Right lung (tissue), 10 donors: ENCODE measurements at places on chromosomes 6 and 20.
A peak's percentile ranks its signal among the peaks of the same experiment; 100 is the strongest.

- DNase-seq: no peak
These were observed 19.8 kb downstream of the TRDN start for GRCh38 chr6:123616942-123617341.

DNA sequence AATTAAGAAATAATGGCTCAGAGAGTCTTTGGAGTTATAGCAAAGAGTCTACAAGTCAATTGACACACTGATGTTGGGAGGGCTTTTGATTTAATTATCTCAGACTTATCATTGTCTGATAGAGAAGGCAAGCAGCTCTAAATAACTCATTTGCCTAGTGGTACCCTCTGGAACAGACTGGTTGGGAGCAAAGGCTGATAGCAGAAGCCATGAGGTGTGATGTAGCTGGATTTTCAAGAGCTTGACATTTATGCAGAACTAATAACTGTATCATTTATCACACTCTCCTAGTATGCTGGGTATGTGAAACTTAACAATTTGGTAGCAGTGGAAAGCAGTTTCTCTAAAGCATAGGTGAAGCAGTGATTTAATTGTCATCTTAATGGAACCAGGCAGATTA is 380.6 kb downstream of the TENT5A start:
- DNase-seq: no peak

DNA sequence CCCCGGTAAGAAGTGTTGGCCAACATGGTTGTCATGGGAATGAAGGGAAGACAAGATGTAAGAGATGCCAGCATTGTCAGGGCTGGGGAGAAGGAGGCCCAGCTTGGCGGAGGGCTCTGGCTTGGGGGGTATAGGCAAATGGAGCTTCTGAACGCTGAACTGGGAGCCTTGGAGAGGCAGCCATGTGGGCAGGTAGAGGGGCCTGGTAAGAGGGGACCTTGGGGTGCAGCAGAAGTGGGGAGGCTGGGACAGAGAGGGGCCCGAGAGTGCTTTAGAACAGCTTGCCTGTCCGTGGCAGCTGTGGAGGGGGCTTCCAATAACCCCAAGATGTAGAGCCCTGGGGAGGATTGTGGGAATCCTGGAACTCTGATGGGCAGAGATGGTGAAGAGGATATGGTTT is 3.0 kb downstream of the SLC22A1 start:
- DNase-seq: no peak

GRCh38 chr6:74334722-74335121 is 638.7 kb downstream of the CD109 start:
- no peak for DNase-seq

DNA sequence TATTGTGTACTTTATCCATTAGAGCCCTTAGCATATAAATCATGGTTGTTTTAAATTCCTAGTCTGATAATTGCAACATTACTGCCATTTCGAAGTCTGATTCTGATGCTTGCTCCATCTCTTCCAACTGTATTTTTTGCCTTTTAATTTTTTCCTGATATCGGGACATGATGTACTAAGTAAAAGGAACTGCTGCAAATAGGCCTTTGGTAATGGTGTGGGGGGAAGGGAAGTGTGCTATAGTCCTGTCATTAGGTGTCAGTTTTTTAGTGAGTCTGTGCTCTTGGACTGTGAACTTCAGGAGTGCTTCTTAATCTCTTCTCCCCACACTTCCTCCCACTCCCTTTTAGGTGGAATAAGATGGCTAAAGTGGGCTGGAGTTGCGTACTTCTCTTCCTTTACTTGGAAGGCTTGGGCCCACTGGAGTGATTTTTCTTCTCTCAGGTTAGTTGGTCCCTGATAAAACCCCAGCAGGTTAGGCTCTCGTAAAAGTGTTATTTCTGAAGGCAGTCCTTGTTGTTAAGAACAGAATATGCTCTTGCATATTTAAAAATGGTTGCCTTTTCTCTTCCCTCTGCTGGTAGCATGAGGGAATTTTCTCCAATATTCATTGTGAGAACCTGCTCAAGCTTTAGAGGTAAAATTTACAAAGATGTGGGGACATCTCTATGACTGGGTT is 18.1 kb downstream of the STXBP5 start:
- no peak for DNase-seq

- peak; percentile 33 for DNase-seq
These were observed 31.4 kb downstream of the COL11A2 start for GRCh38 chr6:33160728-33161344.

- DNase-seq: no peak
These were observed 7.4 kb upstream of the FGD2 start for GRCh38 chr6:36997811-36998722.

DNA sequence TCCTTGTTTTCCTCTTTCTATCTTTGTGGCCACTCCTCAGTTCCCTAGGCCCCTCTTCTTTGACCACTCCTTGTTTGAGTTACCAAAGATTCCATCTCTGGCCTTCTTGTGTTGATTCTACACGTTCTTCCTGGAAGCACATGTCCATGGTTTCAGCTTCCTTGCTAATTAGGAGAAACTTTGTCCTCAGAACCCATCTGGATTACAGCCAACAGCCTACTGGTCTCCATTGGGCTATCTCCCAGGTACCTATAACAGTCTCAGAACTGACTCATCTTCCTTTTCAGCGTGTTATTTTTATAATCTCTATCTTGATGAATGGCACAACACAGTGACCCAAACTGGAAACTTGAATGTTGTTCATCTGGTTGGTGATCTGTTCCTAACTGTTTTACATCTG is 17.5 kb downstream of the PTPRA start:
- no peak for DNase-seq

- DNase-seq: no peak
These were observed 49.7 kb downstream of the PTPRA start for GRCh38 chr20:2922957-2923356.

DNA sequence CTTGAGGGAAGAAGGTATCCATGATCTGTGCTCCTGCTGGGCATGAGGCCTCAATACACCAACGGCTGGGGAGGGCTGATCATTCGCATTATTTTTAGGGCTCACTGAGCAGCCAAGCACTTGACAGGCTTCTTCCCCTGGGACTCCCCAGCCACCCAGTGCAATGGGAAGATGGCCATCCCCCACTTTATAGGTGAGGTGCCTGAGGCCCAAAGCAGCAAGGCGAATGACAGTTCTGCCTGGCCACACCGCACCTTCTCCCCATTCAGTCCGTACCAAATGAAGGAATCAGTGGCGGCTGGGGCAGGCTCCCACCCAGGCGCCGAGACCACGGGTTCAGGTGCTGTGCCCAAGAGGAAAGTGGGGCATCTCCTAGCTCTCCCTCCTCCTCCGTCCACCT is 4.4 kb upstream of the FAM209A start:
- no peak for DNase-seq

DNA sequence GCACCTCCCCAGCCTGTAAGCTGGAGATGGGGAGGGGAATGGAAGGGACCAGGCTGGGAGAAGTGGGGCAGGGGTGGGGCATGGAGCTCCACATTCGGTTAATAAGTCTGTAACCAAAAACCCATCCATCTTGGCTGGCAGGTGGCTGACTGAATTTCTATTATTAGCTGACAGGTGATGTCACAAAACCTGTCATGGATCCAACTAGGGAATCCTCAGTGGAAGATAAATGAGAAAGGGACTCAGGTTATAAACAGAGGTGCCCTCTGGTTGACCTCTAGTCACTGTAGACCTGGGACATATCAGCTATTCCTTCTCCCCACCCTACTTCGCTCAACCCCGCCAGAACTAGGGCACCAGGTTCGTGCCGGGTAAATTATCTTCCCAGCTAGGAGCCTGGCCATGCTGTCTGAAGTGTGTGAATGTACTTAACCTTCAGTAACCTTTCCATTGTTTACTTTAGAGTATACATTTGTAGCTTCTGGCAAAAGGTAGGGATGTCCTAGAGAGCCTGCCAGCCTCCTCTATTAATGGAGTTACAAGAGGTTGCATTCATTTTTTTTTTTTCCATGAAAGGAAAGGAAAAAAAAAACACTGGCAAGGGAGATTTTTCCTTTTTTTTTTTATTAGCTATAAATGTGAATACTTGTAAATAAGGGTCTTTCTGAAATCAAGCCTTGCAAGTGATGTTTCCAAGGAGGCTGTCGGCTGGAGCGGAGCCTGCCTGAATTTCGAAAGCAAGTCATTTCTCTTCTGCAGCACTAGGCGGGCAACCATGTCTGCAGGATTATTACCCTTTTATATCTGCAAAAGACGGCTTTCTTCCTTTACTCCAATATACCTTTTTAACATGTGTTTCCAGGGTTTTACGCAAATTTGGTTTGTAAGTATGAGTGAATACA is 135.9 kb downstream of the TMEM242 start:
- peak; percentile 17 for DNase-seq

- DNase-seq: peak; percentile 21
These were observed 50.4 kb downstream of the BANF2 start for GRCh38 chr20:17749978-17750721.

GRCh38 chr6:34595332-34596184 is 39.4 kb upstream of the SPDEF start:
- no peak for DNase-seq

- no peak for DNase-seq
These were observed 73.7 kb upstream of the ESR1 start for GRCh38 chr6:151733680-151734320.

DNA sequence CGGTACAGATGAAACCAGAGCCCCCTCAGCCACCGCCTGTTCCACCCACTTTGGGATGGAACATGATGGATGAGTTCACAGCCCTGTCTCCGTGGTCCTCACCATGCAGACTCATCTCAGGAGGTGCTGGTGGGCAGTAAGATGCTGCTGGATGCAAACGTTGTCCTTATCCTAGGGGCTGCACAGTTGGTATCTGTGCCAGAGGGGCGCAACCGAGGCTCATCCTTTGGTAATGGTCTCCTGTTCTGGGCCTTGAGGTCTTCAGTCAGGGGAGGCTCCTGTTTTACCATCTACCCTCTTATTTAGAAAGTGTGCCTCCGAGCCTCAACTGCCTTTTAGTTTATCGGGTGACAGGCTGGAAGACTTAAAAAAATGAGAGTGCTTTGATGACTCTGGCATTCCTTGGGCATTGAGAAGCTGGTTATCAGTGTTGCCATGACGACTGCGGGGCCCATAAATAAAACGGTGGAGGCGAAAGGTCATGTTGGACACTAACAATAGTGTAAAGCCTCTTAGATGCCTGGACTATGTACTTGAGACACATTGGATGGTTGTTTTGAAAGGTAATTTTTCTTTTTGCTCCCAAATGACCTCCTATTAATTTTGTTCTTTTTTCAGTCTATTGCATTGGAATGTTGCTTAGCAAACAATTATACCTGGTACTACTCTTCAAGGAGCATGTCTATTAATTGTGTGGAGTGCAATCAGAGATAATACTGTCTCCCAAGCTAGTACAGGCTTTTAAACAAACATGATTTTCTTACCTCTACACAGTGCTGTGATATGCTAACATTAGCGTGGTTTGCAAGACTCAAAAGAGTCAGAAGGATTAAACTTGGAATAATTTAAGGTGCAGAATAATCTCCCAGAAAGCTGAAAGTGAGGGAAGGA is 74.2 kb upstream of the DSP start:
- DNase-seq: no peak

DNA sequence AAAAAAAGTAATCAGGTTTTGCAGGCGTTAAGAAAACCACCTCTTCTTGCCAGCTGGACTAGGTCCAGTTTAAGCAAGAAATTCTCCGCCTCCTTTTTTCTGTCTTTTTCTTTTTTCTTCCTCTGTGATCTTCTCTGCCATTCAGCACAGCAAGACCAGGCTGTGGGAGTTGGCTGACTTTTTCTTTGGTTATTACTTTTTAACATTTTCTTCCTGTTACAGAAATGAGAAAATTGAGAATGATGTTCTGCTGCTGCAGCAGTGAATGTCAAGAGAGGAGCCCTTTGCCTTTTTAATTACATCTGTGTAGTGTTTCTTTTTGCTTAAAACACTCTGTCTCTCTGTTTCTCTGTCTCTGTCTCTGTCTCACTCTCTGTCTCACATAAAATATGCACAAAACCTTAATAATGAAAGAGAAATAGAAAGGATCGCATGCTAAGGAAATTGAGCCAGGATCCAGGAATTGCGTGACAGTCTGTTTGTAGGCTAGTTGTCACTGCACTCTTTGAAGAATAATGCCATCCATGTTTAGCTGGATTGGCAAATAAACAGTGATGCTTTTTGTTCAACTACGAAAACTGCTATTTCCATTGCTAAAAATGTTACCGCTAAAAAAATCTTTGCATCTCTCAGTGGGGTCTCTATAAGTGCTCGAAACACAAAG is 103.2 kb upstream of the SUPT3H start:
- DNase-seq: no peak

GRCh38 chr6:168390749-168391420 is 50.1 kb upstream of the SMOC2 start:
- no peak for DNase-seq

DNA sequence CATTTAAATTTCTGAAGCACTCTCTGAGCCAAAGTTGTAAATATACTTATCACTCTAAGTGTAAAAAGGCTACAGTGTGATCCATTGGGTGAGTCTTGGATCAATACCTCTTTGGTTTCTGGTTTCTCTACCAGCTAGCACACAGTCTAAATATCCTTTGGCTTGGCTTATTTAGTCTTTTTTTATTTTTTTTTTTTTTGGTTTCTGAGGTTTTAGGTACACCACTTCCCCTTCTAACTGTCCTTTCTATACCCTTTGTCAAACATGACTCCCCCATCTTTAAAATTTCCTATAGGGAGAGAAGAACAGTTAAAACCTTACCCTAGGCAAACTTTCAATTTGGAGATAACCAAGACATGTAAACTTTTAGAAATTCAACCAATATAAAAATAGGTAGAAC is 379.0 kb downstream of the PHF3 start:
- DNase-seq: no peak

- DNase-seq: no peak
These were observed 238.6 kb upstream of the PREP start for GRCh38 chr6:105641504-105641903.

DNA sequence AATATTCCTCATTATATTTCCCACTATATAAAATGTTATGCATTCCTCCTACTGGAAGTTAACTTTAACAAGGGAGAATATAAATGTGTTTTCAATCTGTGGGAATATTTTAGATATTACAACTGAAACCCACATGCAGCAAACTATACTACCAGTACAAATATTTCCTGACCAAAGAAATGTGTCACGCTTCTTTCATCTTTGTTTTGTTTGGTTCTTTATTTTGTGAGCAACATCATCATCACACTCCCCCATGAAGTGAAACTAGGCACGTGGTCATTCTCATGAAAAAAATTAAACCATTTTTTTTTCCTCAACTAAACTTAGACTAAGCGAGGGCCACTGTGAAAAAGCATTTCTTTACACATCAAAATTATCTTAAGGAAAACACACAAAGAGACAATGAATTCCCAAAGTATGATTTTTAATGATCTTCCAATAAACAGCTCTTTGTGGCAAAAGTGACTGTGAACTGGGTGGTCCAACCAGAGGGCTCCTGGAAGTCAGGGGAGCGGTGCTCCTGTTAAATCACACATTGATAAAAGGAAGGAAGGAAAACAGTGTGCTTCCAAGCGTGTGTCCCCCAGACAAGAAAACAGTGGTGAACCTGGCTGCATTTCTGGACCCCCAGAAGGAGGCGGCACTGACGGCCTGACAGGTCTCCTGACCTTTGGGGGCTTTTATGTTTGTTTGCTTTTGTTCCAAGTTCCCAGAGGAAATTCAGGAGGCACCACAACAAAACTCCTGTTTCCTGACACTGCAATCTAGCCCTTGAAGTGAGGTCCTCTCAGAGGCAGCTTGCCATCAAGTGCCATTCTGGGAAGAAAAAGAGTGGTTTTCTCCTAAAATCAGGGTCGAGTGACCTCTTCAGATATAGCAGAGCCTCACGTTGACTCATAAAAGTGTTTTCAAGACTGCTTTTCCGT is 166.8 kb upstream of the FOXQ1 start:
- no peak for DNase-seq

- DNase-seq: no peak
These were observed 87.7 kb downstream of the TRMT6 start for GRCh38 chr20:5862703-5863039.
